ENCODE measurements at places on chromosomes 3 and 15. TPM values are rescaled to one million over a fixed set of nuclear protein-coding genes. Genes with fewer than 3 reads are reported as not detected.

DNA sequence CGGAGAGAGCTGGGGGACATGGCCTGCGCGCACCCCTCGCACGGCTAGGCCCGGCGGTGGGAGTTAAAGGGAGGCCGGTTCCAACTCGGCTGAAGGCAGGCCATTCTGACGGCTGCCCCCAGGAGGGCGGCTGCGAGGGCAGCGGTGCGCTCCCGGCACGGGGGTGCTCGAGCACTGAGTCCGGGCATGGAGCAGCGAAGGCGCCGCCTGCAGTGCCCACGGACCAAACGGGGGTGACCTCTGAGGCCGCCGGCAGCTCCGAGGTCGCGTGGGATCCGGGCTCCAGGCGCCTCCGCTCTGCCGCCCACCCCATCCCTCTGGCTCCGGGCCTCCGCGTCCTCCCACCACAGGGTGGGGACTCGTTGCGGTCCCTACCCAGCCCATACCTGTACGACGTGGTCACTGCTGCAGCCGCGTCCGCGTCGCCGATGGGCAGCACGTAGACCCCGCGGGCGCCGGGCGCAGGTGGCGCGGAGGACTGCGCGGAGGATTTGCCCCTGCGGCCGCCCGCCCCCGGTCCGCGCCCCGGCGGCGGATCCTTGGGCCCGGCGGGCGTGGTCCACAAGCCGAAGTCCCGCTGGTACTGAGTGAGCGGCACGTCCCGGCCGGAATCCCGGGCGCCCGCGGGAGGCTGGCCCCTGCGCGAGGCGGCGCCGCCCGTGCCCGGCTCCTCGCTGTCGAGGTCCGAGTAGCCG lies 469 bp downstream of the MAP6D1 start:
- H3K4me1 ChIP-seq, result 0 out of 2 replicates have a peak, but pooled peaks cover 7% of the 10 kb centered on the region
- DNase-seq, result peak; percentile 36
- H3K27ac ChIP-seq, result no peak overlapping the region
- H3K27me3 ChIP-seq, result no peaks in the 10 kb centered on the region
- no peaks in the 10 kb centered on the region for H3K36me3 ChIP-seq

The ATP10A gene
- total RNA-seq, result not detected

DNA sequence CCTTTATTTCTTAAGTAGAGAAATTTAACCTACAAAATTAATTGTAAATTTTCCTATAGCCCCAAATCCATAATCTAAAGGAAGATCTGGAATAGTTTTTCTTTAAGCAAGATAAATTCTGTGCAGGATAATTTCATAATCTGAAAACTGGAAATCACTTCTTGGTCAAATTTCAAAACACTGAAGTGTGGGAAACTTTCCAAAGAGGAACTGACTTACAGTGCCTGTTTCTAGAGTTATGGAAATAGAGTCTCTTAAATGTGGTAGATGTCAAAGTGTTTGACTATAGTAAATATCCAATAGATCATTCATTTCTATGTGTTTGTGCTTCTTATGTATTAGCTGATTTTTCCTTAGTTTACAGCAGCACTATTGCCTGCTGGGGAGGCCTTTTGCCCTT lies 1.6 kb upstream of the P2RY13 start:
- H3K27me3 ChIP-seq, result no peaks in the 10 kb centered on the region
- no peaks in the 10 kb centered on the region for H3K36me3 ChIP-seq
- DNase-seq, result no peak
- H3K27ac ChIP-seq, result no peak overlapping the region
- peaks cover 14% of the 10 kb centered on the region for H3K4me1 ChIP-seq

The ITIH1 gene
- total RNA-seq, result not detected

GRCh38 chr3:29128001-29128400 lies 152.9 kb upstream of the RBMS3 start:
- no peak overlapping the region for H3K4me3 ChIP-seq
- no peaks in the 10 kb centered on the region for H3K4me1 ChIP-seq
- H3K27me3 ChIP-seq, result no peaks in the 10 kb centered on the region
- DNase-seq, result no peak
- H3K36me3 ChIP-seq, result no peaks in the 10 kb centered on the region
- no peak overlapping the region for H3K27ac ChIP-seq

- H3K36me3 ChIP-seq, result no peaks in the 10 kb centered on the region
- H3K4me3 ChIP-seq, result no peak overlapping the region
- H3K27ac ChIP-seq, result no peak overlapping the region
- H3K27me3 ChIP-seq, result no peaks in the 10 kb centered on the region
- no peak for DNase-seq
Measured at GRCh38 chr3:4807381-4808280, 171.6 kb upstream of the BHLHE40 start.

The CPN2 gene
- total RNA-seq, result not detected

The ESYT3 gene
- total RNA-seq, result 6.4 TPM

DNA sequence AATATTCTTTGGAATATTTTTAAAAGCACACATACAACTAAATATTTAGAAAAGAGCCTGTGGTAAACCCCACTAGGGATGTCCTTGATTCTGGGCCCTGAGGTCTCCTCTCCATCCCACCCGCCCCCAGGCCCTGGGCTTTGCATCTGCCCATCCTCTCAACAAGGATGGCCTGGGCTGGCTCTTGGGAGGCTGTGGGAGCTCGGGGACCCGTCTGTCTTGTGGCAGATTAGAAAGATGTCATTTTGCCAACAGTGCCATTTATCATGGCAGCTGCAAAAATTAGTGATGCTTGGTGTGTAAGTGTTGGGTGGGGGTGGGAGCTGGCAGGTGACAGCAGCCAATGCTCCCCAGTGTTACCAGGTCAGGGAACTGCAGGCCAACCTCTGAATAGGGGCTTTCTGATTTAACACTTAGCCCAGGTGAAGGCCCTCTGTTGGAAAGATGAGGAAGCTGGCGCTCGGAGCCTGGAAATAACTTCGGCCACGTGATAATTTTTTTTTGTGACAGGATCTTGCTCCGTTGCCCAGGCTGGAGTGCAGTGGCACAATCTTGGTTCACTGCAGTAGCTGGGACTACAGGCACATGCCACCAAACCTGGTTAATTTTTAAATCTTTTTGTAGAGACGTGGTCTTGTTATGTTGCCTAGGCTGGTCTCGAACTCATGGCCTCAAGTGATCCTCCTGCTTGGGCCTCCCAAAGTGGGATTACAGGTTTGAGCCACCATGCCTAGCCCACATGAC lies 16.9 kb upstream of the CSPG4 start:
- DNase-seq, result no peak
- H3K4me3 ChIP-seq, result no peak overlapping the region
- H3K4me1 ChIP-seq, result no peaks in the 10 kb centered on the region
- no peaks in the 10 kb centered on the region for H3K36me3 ChIP-seq
- no peaks in the 10 kb centered on the region for H3K27me3 ChIP-seq
- H3K27ac ChIP-seq, result no peak overlapping the region

The COL6A6 gene
- not detected for total RNA-seq

- no peaks in the 10 kb centered on the region for H3K27me3 ChIP-seq
- H3K27ac ChIP-seq, result no peak overlapping the region
- DNase-seq, result no peak
- no peaks in the 10 kb centered on the region for H3K4me1 ChIP-seq
- no peak overlapping the region for H3K4me3 ChIP-seq
Measured at GRCh38 chr3:119409844-119410243, 53.6 kb downstream of the TMEM39A start.

The PRSS50 gene
- total RNA-seq, result 0.50 TPM

DNA sequence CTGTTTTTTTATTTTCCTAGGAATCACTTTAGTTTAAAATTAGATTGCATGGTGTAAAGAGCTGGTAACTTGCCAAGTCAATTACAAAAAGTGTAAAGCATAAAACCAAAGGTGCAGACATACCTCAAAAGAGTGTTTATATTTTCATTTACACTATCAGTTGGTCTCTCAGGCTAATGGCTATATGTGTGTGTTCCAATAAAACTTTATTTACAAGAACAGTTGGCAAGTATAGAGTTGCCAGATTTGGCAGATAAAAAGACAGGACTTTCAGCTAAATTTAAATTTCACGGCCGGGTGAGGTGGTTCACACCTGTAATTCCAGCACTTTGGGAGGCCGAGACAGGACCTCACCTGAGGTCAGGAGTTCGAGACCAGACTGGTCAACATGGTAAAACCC lies 41.1 kb downstream of the HOMER2 start:
- no peaks in the 10 kb centered on the region for H3K4me1 ChIP-seq
- DNase-seq, result no peak
- H3K36me3 ChIP-seq, result no peaks in the 10 kb centered on the region

DNA sequence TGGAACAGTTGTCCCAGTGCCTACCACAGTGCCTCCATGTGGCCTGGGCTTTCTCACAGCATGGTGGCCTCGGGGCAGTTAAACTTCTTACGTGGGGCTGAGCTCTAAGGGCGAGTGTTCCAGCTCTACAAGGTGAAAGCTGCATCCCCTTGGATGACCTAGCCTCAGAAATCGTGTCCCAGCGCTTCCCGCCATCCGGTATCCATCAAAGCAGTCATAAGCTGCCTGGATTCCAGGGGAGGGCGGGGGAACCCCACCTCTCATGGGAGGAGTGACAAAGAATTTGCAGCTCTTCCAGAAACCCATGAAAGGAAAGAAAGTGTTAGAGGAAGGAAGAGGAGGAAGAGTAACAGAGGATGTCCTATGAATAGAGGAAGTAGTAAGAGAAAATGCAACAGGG lies 45.8 kb upstream of the CCDC174 start:
- no peak for DNase-seq
- no peaks in the 10 kb centered on the region for H3K4me1 ChIP-seq
- no peaks in the 10 kb centered on the region for H3K36me3 ChIP-seq
- no peak overlapping the region for H3K27ac ChIP-seq
- H3K27me3 ChIP-seq, result peaks cover 58% of the 10 kb centered on the region
- H3K4me3 ChIP-seq, result no peak overlapping the region

DNA sequence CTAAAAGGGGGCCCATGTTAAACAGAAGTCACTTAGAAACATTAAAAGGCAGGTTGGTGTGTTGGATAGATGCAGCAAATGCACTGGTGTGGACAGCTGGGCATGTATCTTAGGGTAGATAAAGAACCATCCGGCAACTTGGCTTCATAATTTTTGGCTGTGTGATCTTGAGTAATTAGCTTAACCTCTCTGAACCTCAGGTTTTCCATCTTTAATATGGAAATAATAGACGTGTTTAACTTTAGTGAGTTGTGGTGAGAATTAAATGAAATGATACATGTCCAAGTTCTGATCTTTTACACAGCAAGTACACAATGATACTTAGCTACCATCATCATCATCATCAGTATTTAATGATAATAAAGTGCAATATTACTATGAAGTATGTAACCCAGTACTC lies 330.4 kb downstream of the FOXP1 start:
- H3K36me3 ChIP-seq, result no peaks in the 10 kb centered on the region
- no peak overlapping the region for H3K27ac ChIP-seq
- no peak for DNase-seq
- no peaks in the 10 kb centered on the region for H3K4me1 ChIP-seq
- H3K27me3 ChIP-seq, result no peaks in the 10 kb centered on the region
- no peak overlapping the region for H3K4me3 ChIP-seq

The ZCWPW2 gene
- 0.80 TPM for total RNA-seq

GRCh38 chr3:196246612-196247308 lies 30.4 kb downstream of the SLC51A start:
- no peak for DNase-seq
- no peaks in the 10 kb centered on the region for H3K4me1 ChIP-seq
- no peak overlapping the region for H3K27ac ChIP-seq
- H3K36me3 ChIP-seq, result peaks cover 20% of the 10 kb centered on the region

The CHRNB4 gene
- not detected for total RNA-seq

- H3K27me3 ChIP-seq, result no peaks in the 10 kb centered on the region
- no peaks in the 10 kb centered on the region for H3K36me3 ChIP-seq
- H3K4me3 ChIP-seq, result no peak overlapping the region
- H3K4me1 ChIP-seq, result no peaks in the 10 kb centered on the region
- no peak for DNase-seq
Measured at GRCh38 chr3:127701280-127701911, 28.6 kb downstream of the ABTB1 start.

GRCh38 chr3:43732747-43733425 lies 42.1 kb downstream of the ABHD5 start:
- no peaks in the 10 kb centered on the region for H3K27me3 ChIP-seq
- H3K4me1 ChIP-seq, result peaks cover 9% of the 10 kb centered on the region

The WDR72 gene
- 1.8 TPM for total RNA-seq

The HRG gene
- total RNA-seq, result 0.58 TPM

The SCN5A gene
- total RNA-seq, result 4.7 TPM

DNA sequence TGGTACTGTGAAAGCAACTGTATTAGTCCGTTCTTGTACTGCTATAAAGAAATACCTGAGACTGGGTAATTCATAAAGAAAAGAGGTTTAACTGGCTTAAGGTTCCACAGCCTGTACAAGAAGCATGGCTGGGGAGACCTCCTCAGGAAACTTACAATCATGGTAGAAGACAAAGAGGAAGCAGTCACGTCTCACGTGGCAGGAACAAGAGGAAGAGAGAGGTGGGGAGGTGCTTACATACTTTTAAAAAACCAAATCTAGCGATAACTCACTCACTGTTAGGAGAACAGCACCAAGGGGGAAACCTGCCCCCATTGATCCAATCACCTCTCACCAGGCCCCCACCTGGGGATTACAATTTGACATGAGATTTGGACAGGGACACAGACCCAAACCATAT lies 48.9 kb downstream of the IQGAP1 start:
- no peaks in the 10 kb centered on the region for H3K4me1 ChIP-seq
- DNase-seq, result no peak
- no peaks in the 10 kb centered on the region for H3K27me3 ChIP-seq
- peaks cover 24% of the 10 kb centered on the region for H3K36me3 ChIP-seq
- no peak overlapping the region for H3K27ac ChIP-seq

- peaks cover 22% of the 10 kb centered on the region for H3K4me1 ChIP-seq
- H3K27me3 ChIP-seq, result no peaks in the 10 kb centered on the region
- no peak for DNase-seq
- no peak overlapping the region for H3K27ac ChIP-seq
Measured at GRCh38 chr3:133662278-133662651, 524 bp upstream of the TOPBP1 start.

The SLC7A14 gene
- total RNA-seq, result not detected

DNA sequence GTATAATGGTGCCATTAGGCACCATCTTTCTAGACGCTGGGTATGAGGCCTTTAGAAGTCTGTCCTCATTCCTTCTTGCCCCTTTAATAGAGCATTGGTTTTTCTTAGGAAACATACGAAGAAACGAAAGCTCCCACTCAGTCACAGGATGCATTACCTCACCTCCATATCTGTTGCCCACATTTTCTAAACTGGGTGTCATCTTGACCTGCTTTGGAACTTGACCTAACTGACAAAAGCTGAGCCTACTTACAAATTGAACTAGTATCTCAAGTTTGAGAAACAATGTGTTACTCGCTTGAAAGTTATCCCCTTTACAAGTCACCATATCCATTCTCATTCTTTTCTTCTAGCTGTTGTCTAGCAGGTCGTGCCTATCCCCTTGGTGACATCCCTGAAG lies 102.7 kb downstream of the VPS8 start:
- no peaks in the 10 kb centered on the region for H3K36me3 ChIP-seq
- H3K4me3 ChIP-seq, result no peak overlapping the region
- H3K27me3 ChIP-seq, result no peaks in the 10 kb centered on the region
- no peak for DNase-seq
- H3K4me1 ChIP-seq, result no peaks in the 10 kb centered on the region
- no peak overlapping the region for H3K27ac ChIP-seq

The USP19 gene
- total RNA-seq, result 72.1 TPM

All from PC-9 (cell line).